ENCODE measurements at places on chromosomes 6 and 20. TPM values are rescaled to one million over a fixed set of nuclear protein-coding genes. Genes with fewer than 3 reads are reported as not detected.

- DNase-seq = no peak
- peaks cover 8% of the 10 kb centered on the region for H3K27me3 ChIP-seq
- H3K4me1 ChIP-seq = 0 out of 2 replicates have a peak, but pooled peaks cover 7% of the 10 kb centered on the region
- H3K36me3 ChIP-seq = no peaks in the 10 kb centered on the region
- no peak overlapping the region for H3K27ac ChIP-seq
Observed at GRCh38 chr20:62705627-62706026, 3.0 kb upstream of the NTSR1 start.

The DHX16 gene
- total RNA-seq = 40.6 TPM

- H3K27me3 ChIP-seq = peaks cover 1% of the 10 kb centered on the region
- H3K4me3 ChIP-seq = no peak overlapping the region
- no peaks in the 10 kb centered on the region for H3K4me1 ChIP-seq
- H3K27ac ChIP-seq = no peak overlapping the region
Observed at GRCh38 chr20:49468412-49468811, 14.1 kb downstream of the KCNB1 start.

The POU5F1 gene
- total RNA-seq = not detected

DNA sequence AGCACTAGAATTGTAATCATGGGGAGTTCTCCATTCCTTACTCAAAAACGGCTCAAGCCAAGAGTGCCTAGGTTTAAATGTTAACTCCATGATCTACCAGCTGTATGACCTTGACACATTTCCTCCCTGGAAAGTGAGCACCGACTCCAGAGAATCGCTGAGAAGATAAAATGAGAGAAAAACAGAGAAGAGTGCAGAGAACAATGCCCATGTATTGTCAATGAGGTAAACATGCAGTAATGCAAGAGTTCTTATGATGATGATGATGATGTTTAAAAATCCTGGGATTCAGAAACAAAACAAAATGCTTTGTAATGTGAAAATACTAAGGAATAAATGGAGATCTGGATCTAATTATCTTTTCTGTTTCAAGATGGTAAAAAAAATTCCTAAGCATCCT lies 64.8 kb upstream of the BEND6 start:
- H3K4me3 ChIP-seq = no peak overlapping the region
- H3K27ac ChIP-seq = no peak overlapping the region
- H3K4me1 ChIP-seq = no peaks in the 10 kb centered on the region
- DNase-seq = no peak
- H3K27me3 ChIP-seq = no peaks in the 10 kb centered on the region
- H3K36me3 ChIP-seq = no peaks in the 10 kb centered on the region

DNA sequence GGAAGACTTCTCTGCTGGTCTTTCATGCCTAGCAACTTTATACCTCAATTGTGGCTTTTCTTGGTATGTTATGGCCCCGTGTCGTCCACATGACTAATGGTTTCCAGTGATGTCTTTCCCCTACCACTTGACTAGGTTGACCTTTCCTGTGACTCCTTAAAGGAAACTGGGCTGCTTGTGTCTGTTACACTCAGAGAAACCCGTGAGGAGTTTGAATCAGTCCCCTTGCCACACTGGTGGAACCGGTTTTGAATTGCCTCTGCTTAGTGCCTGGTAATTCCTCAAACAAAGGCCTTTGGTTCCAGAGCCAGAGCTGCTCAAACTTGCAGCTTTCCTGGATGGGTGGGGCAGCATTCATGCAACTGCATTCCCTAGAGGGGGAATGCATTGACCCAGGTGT lies 21.9 kb downstream of the ECT2L start:
- no peaks in the 10 kb centered on the region for H3K36me3 ChIP-seq
- H3K27ac ChIP-seq = peak overlapping the region; percentile 92
- peak; percentile 94 for DNase-seq
- H3K27me3 ChIP-seq = no peaks in the 10 kb centered on the region
- H3K4me1 ChIP-seq = peaks cover 36% of the 10 kb centered on the region
- H3K4me3 ChIP-seq = no peak overlapping the region

DNA sequence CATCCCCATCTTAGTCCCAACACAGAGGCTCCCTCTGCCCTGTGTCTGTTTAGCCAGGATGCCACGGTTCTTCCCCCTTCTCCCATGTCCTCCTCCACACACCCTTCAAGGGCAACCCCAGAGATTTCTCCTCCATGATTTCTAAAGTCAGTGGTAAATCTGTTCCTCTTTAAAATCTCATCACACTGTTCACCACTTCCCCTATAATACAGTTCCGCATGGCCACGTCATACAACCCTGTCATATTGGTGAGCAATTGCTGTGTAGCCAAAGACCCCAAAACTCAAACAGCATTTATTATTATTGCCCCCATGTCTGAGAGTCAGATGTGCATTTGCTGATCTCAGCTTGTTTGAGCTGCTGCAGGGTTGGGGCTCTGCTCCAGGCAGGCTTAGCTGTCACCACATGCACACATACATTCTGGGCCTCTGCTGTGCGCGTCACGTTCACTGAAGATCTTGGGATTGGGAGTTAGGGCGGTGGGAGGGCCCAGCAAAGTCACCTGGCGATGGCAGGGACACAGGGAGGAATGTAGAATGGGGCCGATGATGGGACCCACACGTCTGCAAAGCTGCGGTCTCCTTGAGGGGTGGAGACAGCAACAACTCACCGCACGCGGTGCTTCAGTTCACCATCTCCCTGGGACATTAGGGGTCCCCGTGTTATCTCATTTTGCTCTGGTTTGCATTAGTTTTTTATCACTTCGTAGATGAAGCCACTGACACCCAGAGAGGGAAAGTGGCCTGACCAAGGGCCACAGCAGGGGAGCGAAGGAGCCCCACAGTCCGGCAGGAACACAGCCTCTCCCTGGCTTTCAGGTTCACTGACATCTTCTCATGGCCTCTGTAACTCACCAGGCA lies 36.9 kb upstream of the CD93 start:
- H3K4me1 ChIP-seq = peaks cover 15% of the 10 kb centered on the region
- no peaks in the 10 kb centered on the region for H3K36me3 ChIP-seq
- H3K27me3 ChIP-seq = no peaks in the 10 kb centered on the region
- peak; percentile 29 for DNase-seq
- H3K27ac ChIP-seq = no peak overlapping the region
- no peak overlapping the region for H3K4me3 ChIP-seq

- H3K4me3 ChIP-seq = no peak overlapping the region
- no peaks in the 10 kb centered on the region for H3K4me1 ChIP-seq
- DNase-seq = no peak
- H3K36me3 ChIP-seq = no peaks in the 10 kb centered on the region
Observed at GRCh38 chr6:152804150-152804549, 53.6 kb downstream of the VIP start.

GRCh38 chr20:38278763-38279162 lies 18.2 kb upstream of the KIAA1755 start:
- no peaks in the 10 kb centered on the region for H3K27me3 ChIP-seq
- no peak overlapping the region for H3K27ac ChIP-seq
- no peaks in the 10 kb centered on the region for H3K36me3 ChIP-seq
- DNase-seq = no peak

DNA sequence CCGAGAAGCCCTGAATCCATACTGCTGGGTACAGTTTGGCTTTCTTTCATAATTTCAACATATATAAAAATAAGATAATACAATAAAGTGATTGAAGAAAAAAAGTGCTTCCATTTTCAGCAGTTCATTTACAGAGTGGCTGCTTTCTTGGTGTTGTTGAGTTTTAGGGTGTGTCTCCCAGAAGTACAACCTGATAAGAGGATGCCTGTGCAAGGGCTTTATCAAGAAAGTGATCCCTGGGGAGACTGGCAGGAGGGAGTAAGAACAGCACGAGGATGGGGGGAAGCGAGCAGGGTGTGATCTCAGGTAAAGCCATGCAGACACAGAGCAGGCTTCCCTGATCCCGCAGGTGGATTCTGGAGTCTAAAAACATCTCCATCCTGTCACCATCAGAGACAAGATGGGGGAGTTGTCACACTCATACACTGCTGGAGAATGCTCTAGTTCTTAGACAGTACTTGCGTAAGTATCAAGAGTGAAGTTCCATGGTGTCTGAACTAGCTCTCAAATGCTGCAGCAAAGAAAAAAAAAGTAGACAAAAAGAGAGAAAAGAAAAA lies 395.9 kb downstream of the CDH26 start:
- no peaks in the 10 kb centered on the region for H3K27me3 ChIP-seq
- DNase-seq = no peak
- no peaks in the 10 kb centered on the region for H3K4me1 ChIP-seq
- no peaks in the 10 kb centered on the region for H3K36me3 ChIP-seq
- no peak overlapping the region for H3K27ac ChIP-seq

DNA sequence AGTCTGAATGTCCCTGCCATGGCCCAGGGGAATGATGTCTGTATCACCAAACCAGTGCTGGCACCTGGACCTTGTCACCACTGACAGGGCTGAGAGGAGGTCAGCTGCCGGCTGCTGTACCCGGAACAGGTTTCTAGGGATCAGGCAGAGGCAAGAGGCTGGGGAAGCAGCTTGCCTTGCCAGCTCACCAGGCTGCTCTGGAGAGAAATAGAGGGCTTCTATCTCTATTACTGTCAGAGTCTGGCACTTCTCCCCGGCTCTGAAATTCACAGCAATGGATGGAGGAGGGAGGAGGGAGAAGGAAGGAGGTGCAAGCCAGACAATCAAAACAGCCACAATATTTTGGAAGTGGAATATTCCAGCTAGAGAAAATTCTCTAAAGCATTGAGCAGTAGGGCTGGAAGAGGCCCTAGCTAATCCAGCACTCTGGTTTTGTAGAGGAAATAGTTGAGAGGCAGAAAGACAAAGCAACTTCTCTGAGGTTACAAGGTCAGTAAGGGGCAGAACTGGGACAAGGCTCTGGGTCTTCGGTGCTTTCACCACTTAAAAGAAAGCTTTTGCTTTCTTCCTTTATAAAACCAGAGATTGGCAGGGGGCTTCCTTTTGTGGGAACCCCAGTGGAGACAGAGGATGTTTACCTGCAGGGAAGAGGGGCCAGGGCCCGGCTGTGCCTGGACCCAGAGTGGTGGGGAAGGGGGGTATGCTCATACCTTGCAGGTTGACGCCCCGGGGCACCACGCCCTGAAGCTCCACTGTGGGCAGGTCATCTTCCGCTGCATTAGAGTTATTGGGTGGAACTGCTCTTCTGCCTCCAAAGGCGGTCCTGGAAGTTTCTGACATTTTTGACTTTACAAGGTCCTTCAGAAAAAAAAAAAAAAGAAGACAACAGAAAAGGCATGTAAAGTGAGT lies 2.4 kb downstream of the F13A1 start:
- no peak overlapping the region for H3K4me3 ChIP-seq
- H3K4me1 ChIP-seq = no peaks in the 10 kb centered on the region
- no peak overlapping the region for H3K27ac ChIP-seq
- H3K36me3 ChIP-seq = no peaks in the 10 kb centered on the region

GRCh38 chr6:82331031-82331773 lies 32.4 kb upstream of the TPBG start:
- H3K27ac ChIP-seq = no peak overlapping the region
- H3K4me1 ChIP-seq = 0 out of 2 replicates have a peak, but pooled peaks cover 7% of the 10 kb centered on the region
- no peak for DNase-seq
- H3K4me3 ChIP-seq = no peak overlapping the region
- no peaks in the 10 kb centered on the region for H3K27me3 ChIP-seq

DNA sequence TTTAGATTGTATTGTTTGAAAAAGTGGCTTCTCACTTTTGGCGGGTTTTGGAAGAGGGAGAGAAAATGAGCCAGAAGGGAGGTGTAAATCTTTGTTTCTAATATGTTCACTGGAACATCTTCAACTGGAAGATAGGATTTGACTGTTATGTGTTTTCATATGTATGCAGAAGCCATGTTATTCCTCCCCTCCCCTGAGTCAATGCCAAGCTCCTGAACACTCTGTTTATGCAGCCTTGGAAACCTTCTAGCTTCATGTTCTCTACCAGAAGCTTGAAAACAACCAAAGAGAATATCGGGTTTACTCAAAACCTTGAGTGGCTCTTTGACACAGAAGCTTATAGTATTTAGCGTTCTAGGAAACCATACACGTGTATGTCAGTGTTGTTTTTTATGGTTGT lies 279.1 kb downstream of the PRL start:
- no peak overlapping the region for H3K4me3 ChIP-seq
- no peak for DNase-seq
- no peaks in the 10 kb centered on the region for H3K36me3 ChIP-seq
- no peaks in the 10 kb centered on the region for H3K4me1 ChIP-seq

DNA sequence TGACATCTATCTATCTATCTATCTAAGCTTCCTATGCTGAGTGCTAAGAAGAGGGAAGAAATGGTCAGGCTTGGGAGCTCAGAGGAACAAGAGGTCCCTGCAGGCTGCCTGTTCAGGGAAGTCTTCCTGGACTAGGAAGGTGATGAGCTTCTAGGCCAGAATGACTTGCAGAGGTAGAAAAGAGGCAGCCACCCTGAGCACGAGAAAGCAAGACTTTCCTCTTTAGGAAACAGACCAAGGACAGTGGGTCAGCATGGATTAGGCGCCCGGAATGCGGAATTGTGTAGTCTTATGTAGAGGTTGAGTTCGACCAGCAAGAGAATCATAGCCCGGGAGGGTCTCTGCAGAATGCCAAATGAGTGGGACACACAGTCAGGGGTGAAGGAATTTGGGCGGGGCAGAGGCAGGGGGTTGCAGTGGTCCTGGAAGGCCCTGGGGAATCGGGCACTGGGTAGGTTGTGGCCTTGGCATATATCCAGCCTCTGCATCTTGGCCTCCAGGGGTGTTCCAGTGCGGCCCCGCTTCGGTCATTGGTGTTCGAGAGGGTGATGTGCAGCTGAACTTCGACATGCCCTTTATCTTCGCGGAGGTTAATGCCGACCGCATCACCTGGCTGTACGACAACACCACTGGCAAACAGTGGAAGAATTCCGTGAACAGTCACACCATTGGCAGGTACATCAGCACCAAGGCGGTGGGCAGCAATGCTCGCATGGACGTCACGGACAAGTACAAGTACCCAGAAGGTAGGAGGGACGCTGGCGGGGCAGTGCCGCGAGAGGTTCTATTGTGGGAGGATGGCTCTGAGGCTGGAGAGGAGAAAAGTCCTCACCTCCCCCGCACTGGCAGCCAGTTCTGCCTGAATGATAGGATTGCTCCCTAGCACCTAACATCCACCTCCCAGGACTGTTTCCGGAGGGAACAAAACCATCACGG lies 32.1 kb downstream of the TGM3 start:
- no peaks in the 10 kb centered on the region for H3K36me3 ChIP-seq
- no peaks in the 10 kb centered on the region for H3K27me3 ChIP-seq
- H3K4me1 ChIP-seq = no peaks in the 10 kb centered on the region
- peak; percentile 9 for DNase-seq
- H3K4me3 ChIP-seq = no peak overlapping the region

DNA sequence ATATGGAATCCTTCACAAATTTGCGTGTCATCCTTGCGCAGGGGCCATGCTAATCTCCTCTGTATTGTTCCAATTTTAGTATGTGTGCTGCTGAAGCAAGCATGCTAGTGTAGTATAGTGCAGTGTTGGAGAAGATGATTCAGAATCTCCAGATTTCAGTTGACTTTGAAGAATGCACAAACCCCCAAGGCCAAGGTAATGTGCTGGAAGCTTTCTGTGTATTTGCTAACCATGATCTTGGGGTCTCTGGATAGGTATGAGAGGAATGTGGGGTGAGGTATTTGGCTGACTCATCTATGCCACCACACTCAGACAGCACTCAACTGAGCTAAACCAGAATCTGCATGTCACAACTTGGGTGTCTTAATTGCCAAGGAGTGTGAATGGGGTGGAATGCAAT lies 42.6 kb upstream of the DEK start:
- no peak for DNase-seq
- no peak overlapping the region for H3K4me3 ChIP-seq
- no peak overlapping the region for H3K27ac ChIP-seq
- H3K4me1 ChIP-seq = no peaks in the 10 kb centered on the region
- H3K27me3 ChIP-seq = no peaks in the 10 kb centered on the region

Data from Caco-2 (cell line).